ENCODE measurements at places on chromosomes 11 and 22. TPM values are rescaled to one million over a fixed set of nuclear protein-coding genes. Genes with fewer than 3 reads are reported as not detected.

DNA sequence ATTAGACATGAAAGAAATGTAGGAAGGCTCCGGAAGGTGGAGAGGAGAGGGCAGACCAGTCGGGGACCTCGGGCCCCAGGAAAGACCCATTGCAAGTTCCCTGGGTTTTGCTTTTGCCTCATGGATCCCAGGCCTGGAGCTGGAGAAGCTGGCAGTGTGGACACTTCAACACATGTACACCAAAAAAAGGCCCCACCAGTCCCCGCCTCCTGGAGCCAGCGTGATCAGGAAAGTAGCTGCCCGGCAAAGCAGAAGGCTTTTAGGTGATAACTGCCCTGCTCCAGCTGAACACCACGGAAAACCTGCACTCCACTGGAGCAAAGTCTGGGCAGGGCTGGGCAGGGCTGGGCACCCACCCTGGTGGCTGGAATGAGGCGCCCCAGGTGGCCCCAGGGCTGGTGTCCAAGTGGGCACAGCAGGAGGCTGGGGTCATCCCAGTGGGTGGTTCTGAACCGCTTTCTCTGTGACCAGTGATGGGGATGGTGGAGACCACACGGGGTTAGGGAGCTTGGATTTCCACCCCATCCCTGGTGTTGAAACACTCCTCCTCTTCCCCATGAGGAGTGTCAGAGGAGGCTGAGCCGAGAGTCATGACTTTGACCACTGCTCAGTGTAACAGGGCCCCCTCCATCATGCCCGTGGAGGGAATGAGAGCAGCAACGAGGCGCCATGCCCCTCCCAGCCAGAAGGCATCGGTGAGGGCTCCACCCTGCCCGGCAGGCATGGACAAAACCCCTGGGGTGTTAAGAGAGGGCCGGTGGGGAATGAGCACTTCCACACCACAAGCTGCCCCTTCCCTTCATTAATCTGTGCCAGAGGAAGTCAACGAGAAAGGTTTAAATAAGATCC, 16.9 kb upstream of the MUC5AC start:
- DNase-seq: no peak

FZD4 gene
- 15.8 TPM for total RNA-seq

CHID1 gene
- 146 TPM for total RNA-seq

DNA sequence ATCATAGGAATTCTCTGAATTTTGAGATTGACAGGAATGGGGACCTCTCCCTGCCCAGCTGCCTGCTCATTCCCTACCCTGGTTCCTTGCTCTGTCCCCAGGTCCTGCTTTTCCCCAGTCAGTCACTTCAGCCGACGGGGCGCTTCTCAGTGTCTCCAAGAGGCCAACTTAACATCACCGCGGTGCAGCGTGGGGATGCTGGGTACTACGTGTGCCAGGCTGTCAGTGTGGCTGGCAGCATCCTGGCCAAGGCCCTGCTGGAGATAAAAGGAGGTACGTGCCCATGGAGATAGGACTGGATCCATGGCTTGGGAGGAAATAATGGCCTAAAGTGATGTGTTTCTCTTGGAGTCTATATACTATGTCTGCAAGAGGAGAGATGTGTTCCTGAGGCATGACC, 7.0 kb downstream of the ROBO3 start:
- DNase-seq: no peak

- DNase-seq: no peak
These were observed 792.2 kb downstream of the METTL15 start for GRCh38 chr11:28900427-28900826.

DNA sequence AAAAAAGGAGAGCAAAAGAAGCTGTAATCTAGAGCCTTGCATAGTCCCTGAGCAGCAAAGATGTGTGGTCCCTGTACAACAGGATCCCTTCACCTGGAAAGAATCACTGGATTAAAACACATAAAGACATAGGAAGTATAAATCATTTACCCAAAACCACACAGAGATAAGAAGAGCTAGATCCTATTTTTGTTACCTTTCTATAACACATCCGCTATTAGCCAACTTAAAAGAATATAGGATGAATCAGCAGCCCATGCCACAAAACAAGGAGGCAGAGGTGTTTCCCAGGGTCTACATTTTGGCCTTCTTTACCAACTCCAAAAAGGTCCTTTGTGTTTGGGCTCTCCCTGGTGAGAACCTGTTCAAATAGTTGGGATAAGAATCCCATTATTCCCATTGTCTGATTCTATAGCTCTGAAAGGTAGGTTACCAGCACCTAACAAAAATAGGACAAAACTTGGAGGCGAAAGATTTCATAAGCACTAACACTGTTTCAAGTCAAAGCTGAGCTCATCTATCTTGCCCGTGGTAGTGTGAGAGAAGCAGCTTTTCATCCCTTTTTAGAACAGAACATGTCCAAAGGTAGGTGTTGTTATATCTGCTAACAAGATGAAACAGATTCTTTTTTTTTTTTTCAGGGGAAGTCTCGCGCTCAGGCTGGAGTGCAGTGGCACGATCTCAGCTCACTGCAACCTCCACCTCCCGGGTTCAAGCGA, 26.8 kb downstream of the PAK1 start:
- no peak for DNase-seq

GRCh38 chr22:50015451-50016307, 3.1 kb upstream of the IL17REL start:
- DNase-seq: no peak

IFITM1 gene
- 29.2 TPM for total RNA-seq

- no peak for DNase-seq
These were observed 93.7 kb downstream of the JRKL start for GRCh38 chr11:96483374-96483955.

SESN3 gene
- total RNA-seq: 7.0 TPM

GSTP1 gene
- 30.9 TPM for total RNA-seq

DNA sequence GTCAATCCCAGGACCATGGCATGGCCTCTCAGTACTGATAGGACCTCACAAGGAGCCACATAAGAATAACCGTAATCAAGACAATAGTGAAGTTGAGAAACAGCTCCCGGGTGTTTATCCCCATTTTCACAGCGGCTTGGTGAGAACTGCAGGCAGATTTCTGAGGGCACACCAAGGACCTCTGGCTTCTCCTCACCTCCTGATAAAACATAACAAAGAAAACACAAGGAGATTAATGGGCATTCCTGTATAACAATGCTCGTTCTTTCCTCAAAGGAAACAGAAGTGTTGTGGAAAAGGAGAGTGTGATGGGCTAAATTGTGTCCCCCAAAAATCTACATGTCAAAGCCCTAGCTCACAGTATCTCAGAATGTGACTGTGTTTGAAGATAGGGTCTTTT, 4.0 kb downstream of the SLN start:
- DNase-seq: no peak

DNA sequence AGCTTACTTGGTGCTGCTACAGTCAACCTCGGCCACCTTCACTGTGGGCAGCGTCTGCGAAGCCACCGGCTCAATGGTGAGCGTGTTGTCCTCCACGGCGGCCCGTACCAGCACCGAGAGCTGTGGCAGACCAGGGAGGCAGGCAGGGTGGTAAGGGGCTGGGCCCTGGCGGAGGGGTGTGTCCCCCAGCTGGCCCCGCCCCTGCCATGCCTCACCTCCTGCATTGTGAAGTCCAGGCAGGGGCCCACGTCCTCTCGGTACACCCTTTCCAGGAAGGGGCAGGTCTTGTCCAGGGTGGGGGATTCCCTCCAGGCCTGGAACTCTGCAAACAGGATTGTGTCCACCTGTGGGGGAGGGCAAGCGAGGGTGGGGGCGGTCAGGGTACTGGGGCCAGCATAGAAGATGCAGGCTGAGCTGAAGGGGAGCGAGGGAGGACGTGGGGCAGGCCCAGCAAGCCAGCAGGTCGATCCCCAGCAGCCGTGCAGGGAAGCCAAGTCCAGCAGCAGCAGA, 12.8 kb downstream of the RAB3IL1 start:
- DNase-seq: no peak

PKDREJ gene
- total RNA-seq: 0.05 TPM

C11orf86 gene
- total RNA-seq: not detected

DNA sequence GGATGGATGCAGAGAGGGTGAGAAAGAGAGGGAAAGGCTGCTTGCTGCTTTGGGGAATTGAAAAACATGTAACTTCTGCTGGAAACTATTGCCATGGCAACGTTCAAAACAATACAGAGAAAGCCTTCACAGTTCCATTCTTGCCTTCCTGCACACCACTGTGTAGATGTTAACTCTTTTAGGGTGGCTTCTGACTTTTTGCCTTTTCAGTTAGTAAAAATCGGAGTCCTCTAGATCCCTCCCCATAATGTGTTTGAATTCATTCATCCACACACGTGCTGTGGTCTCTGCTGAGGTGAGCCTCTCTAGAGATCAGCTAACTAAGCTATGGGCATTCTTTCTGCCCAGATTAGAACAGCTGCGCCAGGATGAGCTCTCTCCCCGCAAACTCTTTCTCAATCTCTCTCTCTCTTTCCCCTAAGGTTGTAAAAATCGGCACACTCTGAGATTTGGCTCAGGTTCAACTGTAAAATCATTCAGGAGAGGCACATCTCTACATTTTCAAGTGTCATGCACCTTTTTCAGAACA, 1178.3 kb downstream of the LRRC4C start:
- no peak for DNase-seq

TOM1 gene
- total RNA-seq: 49.1 TPM

- DNase-seq: no peak
These were observed 48.4 kb downstream of the ANO1 start for GRCh38 chr11:70126494-70126893.

DNA sequence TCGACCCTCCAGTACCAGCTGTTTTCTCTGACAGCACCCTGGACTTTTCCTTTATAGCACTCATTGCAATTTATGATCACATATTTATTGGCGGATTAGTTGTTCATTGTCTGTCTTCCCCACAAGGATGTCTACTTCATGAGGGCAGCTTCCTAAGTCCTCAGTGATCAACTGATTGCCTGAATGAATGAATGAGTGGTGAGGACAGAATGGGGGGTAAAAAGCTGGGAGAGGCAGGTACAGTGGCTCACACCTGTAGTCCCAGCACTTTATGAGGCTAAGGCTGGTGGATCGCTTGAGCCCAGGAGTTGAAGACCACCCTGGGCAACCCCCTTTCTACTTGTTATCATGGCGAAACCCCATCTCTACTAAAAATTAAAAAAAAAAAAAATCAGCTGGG, 11.1 kb upstream of the SOX10 start:
- no peak for DNase-seq

- DNase-seq: no peak
These were observed 424.5 kb upstream of the ANO5 start for GRCh38 chr11:21768388-21768787.

DNA sequence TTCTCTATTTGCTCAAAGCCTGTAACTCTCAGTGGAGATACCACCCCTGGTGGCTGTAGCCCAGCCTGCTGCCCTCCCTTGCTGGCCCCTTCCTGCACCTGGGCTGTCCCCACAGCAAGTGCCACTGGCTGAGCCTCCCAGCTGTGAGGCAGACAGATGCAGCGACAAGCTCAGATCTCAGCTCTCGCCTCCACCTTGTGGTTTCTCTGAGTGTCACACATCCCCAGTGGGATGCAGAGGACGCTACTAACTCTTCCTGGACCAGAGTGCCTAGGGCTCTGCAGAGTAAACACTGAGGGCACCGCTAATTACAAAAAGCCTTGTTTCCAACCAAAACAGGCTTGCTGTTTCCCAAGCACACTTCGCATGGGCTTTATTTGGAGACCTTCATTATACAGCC, 8.9 kb downstream of the YPEL1 start:
- no peak for DNase-seq

DNA sequence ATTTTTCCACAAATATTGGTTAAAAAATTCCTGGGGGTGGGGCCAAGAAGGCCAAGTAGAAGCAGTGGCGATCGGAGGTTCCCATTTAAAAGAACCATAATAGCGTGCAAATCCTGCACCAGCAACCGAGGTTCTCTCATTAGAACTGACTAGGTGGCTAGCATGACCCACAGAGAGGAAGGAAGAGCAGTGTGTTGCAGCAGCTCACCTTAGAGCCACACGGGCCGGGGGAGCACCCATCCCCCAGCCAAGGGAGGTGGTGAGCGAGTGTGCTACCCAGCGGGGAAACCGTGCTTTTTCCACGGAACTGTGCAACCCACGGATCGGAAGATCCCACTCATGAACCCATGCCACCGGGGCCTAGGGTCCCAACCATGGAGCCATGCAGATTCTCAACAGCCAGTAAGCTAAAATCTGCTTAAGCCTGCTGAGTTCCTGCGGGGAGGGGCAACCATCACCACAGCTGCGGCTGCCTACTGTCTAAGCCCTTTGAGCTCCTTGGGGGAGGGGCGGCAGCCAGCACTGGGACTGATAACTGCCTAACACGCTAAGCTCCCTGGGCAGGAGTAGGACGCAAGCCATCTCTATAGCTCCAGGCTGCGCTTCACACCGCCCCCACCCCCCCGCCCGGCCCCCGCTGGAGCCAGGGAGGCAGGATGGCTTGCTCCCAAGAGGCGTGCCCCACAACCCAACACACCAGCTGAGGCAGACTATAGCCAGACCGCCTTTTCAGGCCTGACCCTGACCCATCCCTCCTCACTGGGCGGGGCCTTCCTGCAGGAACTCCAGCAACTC, 21.0 kb upstream of the HTATIP2 start:
- DNase-seq: no peak

CEND1 gene
- total RNA-seq: 0.43 TPM

MYOD1 gene
- total RNA-seq: not detected

GRCh38 chr11:39745401-39745800, 1714.1 kb downstream of the LRRC4C start:
- DNase-seq: no peak

GRCh38 chr11:83681031-83681781, 395.0 kb upstream of the CCDC90B start:
- DNase-seq: no peak

DNA sequence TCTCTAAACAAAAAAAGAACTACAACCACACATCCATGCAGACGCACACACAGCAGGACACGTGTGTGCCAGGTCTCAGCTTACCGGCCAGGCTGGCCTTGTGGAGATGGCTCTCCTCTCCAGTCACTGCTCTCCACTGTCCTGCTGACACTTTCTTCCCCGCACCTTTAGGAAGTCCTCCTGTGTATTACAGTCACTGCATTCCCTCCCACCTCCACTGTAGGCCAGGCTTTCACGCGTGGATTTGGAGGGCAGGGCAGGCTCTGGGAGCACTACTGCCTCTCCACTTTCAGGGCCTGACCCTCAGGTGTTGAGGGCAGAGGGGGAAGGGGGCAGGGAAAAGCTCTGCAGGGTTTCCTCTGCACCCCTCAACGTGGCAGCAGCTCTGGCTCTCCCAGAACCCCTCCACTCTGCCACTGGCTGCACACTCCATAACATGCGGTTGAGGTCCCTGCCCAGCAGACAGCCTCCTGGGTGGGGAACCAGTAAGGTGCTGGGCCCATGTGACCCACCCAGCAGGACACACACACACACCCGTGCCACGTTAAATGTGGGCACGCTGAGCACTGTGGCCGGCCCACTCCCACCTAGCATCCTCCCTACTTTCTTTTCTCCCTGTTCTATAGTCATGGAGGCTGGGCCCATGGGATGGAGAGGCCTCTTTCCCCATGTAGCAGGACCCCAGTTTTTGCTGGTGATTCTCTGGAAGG, 107.0 kb upstream of the PITPNB start:
- DNase-seq: peak; percentile 33

TEF gene
- 26.3 TPM for total RNA-seq

Measured in left lobe of liver (tissue), 2 donors.